ENCODE measurements at places on chromosomes 12 and 14. TPM values are rescaled to one million over a fixed set of nuclear protein-coding genes. Genes with fewer than 3 reads are reported as not detected.

SIRT4 gene
- 0.97 TPM for total RNA-seq

DNA sequence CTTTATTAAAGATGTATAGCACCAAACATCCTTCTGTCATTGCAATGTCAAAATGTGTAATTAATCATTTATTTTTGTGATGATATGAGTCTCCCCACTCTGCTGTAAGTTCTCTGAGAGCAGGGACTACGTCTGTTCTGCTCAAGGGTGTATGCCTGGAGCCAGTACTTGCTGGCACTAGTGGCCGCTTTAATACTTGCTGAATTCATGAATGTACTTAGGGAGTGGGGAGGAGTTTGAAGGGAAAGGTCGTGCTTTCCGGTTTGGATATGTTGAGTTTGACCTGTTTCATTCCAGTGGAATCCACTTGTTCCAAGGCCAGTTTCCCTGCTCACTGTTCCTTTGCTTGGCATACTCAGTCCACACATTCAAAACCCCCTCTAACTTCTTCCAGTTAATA lies 1.9 kb upstream of the DCAF5 start:
- DNase-seq = no peak

- DNase-seq = no peak
Observed at GRCh38 chr12:102806592-102806991, 110.5 kb downstream of the PAH start.

GRCh38 chr12:28817524-28817923 lies 331.6 kb upstream of the FAR2 start:
- no peak for DNase-seq

- no peak for DNase-seq
Observed at GRCh38 chr12:10142976-10143589, 13.1 kb upstream of the CLEC7A start.

TMPRSS12 gene
- not detected for total RNA-seq

DNA sequence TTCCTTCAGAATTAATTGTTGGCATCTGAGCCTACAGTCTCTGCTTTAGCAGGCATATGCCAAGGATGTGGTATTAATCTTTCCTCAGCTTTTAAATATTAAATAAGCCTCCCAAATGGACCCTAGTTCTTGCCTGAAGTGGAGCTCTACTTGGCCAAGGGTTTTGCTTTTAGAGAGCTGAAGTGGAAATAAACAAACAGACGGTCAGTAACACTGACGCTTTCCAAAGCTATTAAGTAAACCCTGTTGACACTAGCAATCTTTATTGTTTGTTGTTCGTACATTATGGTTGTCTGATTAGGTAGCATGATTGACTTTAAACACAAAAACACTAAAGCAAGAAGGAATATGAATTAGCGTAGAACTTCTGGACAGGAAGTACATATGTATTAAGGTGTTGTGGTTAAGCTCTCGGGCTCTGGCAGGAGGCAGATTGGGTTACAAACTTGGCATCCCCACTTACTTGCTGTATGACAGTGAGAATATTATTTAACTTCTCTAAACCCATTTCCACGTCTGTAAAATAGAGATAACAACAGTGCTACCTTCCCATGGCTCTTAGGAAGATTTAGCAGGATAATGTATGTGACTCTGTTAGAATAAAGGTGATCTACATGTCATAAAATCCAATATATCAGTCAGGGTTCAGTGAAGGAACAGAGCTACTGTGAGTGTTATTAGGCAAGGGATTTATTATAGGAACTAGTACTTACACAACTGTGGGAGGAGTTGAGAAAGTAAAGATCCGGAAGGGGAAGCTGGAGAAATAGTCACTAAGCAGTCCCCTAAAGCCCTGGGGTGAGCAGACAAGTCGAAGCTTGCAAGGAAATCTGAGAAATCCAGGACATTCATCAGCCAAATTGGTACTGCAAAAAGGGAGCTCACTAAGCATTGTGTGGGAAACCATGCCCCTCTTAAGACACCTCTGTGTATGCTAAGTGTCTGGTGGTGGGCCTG lies 92.2 kb upstream of the ATF7IP start:
- DNase-seq = no peak
